Ecto neural progenitor cell (in vitro differentiated cells): ENCODE measurements at places on chromosomes 4 and X.

- no peak for DNase-seq
Observed at GRCh38 chr4:89137695-89138094, 26.4 kb downstream of the TIGD2 start.

- DNase-seq = no peak
Observed at GRCh38 chr4:180589575-180589974, 1653.6 kb upstream of the TENM3 start.

- no peak for DNase-seq
Observed at GRCh38 chr4:80155316-80155982, 41.9 kb upstream of the PRDM8 start.

- no peak for DNase-seq
Observed at GRCh38 chr4:48913346-48913745, 6.8 kb upstream of the OCIAD2 start.

- DNase-seq = no peak
Observed at GRCh38 chr4:6942238-6942800, 32.7 kb downstream of the TBC1D14 start.

GRCh38 chr4:51843309-51844152, 578 bp downstream of the DCUN1D4 start:
- DNase-seq = peak; percentile 82

DNA sequence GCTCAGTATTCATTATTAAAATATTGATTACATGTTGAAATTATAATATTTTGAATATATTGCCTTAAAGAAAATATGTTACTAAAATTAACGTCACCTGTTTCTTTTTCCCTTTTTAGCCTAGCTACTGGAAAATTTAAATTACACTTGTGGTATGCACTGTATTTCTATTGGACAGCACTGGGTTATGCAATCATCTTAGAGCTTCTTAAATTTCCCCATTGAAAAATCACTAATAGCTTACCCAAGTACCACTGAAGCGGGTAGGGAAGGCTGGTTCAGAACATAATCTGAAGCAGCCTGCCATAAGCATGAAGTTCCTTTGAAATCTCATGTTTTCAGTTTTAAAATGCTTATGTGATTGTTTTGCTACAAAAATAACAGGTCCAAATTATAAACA, 49.5 kb upstream of the TFDP3 start:
- no peak for DNase-seq
